ENCODE measurements at places on chromosomes 2 and 18. TPM values are rescaled to one million over a fixed set of nuclear protein-coding genes. Genes with fewer than 3 reads are reported as not detected.

DNA sequence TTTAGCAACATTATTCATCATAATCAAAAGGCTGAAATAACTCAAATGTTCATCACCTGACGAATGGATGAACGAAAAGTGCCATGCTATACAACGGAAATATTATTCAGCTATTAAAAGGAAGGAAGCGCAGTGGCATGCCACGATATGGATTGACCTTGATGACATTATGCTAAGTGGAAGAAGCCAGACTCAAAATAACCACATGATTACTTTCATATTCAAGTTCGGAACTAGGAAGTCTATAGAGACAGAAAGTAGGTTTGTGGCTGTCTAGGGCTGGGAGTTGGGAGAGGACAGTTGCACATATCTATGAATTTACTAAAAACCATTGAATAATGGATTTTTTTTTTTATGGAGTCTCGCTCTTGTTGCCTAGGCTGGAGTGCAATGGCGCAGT lies 13.4 kb upstream of the PDIA6 start:
- DNase-seq: no peak

GRCh38 chr2:16114836-16115235 lies 174.5 kb downstream of the MYCN start:
- DNase-seq: no peak

GRCh38 chr2:101777337-101777736 lies 79.8 kb downstream of the MAP4K4 start:
- no peak for DNase-seq

DNA sequence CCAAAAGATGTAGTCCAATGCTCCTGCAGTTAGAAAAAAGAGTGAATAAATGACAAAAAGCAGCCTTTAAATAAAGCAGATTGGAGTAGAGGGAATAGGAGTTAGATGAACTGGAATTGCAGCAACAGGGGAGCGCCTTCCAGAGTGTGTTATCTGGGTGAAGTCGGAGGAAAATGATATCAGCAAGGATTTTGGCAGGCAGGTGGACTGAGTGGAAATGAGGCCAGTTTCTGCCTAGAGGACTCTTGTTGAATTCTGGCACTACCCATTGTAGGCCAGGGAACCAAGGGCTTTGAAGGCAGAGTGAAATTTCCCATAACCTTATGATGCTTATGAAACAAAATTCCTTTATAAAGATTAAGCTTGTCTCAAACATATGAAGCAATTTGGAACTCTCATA lies 59.8 kb downstream of the AKAIN1 start:
- no peak for DNase-seq

- peak; percentile 49 for DNase-seq
Measured at GRCh38 chr2:96251721-96252292, 14.0 kb downstream of the TMEM127 start.

DNA sequence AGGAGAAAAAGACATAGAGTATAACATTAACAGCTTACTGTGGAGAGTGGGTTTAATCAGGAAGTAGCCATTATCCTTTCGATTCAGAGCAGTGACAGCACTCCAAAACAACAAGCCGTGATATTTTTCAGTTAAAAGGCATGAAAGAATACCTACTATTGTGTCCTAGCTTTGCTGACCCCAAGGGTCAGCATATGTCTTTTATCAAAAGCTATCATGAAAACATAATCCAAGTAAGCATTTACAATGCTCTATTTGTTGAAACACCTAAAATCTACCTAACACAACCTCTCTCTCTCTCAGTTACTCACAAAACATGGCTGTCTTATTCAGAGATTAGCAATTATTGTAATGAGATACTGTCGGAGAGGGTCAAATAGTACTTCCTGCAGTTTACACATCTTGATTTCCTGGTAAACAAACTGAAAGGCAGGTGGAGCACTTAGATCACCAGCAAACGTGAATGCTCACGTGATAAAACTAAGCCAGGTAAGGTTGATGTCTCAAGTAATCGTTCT lies 100.0 kb downstream of the BAZ2B start:
- no peak for DNase-seq

DNA sequence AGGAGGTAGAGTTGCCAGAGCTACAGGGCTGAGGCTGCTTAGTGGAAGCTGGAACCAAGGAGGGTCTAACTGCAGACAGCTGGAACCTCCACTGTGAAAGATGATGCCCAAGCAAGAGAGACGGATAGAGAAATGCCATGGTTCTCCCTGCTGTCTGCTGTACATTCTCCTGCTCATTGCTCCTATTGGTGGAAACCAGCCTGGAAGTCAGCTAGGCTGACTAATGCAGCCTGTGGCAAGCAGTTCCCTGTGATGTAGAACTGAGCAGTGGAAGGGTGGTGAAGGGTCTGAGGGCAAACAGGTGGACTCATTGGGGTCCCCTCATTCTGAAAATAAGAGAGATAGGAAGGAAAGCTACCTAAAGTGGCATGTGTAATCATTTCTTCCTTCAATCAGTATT lies 563.6 kb downstream of the SLC4A3 start:
- no peak for DNase-seq

DNA sequence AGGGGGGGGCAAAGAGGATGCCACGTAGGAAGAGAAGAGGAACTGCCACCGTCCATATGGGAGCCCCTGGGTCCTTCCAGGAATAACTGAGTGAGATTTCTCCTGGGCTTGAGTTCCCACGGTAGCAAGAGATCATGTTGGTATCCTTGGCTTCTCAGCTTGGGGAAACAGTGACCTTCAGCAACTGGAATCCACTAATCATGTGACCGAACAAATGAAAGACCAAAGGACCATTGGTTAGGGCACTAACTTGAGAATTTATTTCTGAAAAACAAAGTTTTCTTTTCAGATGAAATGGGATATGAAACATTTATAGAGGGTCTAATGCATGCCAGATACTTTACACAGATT lies 259.4 kb upstream of the ID2 start:
- DNase-seq: no peak

DNA sequence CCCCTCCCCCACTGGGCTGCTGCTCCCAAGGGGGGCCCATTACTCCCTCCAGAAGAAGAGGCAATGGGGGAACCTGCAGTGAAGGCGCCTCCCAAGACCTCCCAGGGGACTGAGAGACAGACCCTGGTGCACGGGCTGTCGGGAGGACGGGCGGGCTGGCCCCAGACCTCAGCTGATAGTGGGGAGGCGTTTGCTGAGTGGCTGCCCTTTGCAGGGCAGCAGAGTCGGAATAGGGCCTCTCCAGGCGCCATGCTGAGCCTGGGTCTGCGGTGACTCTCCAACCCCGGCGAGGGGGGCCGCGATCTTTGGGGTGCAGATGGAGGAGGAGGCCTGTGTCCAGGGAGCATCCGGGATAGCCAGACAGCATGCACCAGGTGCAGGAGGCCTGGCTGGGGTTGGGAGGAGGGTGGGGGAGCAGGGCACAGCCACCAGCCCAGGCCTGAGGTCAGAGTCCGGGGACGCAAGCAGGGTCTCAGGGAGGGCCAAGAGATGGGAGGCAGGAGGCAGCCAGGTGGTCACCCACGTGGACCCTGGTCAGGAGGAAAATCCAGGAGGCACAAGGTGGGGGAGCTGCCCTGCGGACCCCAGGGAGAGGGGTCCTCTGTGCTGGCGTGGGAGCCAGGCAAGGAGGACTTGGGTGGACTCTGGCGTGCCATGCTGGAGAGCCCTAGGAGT lies 11.0 kb downstream of the CROCC2 start:
- DNase-seq: peak; percentile 27

GRCh38 chr2:96116424-96116878 lies at the start of gene ADRA2B:
Gene ADRA2B (minus strand): TSS chr2:96116571. CDS start chr2:96116149, 422 bp downstream.
- DNase-seq: no peak

DNA sequence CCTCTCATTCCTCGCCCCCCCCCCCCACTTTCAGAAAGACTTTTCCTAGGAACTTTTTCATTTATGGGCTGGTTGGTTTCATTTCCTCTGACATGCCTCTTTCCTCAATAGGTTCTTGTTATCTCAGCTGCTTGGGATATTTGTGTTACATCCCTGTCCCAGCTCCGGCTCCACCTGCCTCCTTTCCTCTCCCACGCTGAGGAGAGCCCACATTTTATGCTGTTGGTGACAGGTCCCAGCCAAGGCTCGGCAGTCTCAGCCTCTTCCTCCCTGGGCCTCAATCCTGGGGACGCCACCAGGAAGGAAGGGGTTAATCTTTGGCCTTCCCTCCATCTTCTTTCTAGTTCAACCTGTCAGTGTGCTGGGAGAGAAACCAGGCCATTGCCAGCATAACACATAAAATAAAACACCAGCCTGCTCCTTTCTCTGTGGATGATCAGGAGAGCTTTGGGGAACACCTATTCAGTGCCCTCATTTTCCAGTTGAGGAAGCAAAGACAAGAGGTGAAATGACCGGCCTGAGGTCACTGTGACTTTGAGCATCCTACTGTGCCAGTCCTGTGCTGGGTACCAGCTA lies 216.9 kb upstream of the TNP1 start:
- no peak for DNase-seq

DNA sequence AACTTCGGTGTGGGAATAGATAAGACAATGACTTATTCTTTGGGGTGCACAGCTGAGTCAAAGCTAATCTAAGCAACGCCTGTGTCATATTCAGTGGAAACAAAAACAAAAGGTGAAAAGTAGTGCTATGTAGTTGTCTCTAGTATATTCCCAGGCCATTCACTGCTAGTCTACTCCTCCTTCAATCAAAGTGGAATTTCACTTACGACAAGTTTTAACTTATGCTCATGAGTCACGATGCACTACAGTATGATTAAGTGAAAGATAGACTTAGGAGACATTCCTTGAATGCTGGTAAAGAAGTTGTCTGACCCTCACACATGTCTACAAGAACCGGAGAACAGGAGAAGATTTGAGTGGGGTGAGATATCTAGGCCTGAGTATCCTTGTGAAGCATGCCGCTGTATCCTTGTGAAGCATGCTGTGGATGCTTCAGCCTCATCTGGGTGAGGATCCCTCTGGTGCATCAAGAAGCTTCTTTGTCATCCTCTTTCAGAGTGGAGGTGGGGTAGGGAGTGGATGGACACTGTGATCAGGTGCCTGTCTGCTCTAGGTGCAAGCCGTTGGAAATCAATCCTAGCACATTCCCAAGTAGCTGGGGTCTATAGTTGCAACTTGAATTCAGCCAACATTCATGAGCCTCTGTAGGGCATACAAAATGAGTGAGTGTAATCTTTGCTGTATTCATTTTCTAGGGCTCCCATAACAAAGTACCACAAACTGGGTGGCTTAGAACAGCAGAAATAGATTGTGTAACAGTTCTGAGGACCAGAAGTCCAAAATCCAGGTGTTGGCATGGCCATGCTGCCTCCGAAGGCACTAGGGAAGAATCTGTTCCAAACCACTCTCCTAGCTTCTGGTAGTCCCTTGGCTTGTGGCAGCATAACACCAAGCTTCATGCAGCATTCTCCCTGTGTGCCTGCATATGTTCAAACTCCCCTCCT lies 173.5 kb upstream of the FN1 start:
- no peak for DNase-seq

The ADGRF3 gene
- not detected for total RNA-seq

The IL1RN gene
- not detected for total RNA-seq

The PARD3B gene
- 36.3 TPM for total RNA-seq

The NAT8 gene
- total RNA-seq: not detected

The TDRD15 gene
- total RNA-seq: under 0.01 TPM

The FABP1 gene
- total RNA-seq: not detected

The CD8B gene
- 0.55 TPM for total RNA-seq

All from uterus (tissue), 4 donors.